ENCODE measurements at places on chromosomes 12 and 14.

DNA sequence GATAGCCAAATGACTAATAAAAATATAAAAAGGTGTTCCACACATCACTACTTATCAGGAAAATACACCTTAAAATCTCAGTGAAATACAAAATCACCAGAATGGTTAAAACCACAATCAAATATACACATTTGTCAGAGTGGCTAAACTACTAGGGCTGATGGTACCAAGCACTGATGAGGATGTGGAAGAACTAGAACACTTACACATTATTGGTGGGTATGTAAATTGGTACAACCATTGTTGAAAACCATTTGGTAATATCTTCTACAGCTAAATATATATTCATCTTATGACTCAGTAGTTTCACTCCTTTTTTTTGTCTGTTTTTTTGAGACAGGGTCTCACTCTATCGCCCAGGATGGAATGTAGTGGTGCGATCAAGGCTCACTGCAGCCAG is 48.5 kb upstream of the TTC7B start:
- DNase-seq = no peak

GRCh38 chr12:4933411-4933810 is 23.7 kb downstream of the KCNA1 start:
- no peak for DNase-seq

DNA sequence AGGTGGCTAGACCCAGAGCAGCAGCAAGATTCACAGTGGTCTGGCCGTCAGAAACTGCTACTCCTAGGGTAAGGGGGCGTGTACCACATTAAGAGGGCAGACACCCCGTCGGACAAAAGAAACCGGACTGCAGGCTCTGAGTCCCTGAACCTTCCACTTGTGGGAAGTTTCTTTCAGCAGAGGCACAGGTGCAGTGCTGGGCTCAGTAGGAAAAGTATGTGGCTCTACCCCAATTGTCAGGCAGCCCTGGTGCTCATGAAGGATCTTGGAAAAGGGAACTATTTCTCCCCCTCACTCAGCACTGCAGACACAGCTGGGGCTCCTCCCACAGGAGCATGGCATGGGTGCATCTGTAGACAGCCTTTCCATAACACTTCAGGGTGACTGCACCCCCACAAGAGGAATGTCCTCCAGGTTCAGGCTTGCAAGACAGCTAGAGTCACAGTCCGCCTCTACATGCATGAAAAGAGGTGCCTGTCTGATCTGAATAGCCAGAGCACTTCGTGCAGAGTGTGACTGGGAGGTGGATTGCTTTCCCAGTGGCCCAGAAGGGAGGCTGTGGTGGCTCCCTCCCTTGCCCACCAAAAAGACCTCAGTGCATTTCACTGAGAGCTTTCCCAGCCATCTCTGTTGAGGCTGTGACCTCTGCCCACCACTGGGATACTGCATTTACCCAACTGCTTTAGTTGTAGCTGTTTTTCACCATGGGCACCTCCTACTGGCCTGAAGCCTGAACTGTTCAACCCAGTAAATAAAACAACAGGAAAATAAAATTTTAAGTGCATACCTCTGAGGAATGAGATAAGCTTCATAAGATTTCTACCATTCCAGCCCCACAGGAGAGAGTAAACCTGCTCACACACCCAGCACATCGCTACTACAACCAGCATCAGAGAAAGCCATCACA is 14.2 kb downstream of the CEP128 start:
- DNase-seq = no peak

- DNase-seq = no peak
These were observed 1679.9 kb upstream of the FLRT2 start for GRCh38 chr14:83850092-83850491.

All from AML-193 (cell line).